GM23248 (cell line): ENCODE measurements at places on chromosomes 16 and 17. TPM values are rescaled to one million over a fixed set of nuclear protein-coding genes. Genes with fewer than 3 reads are reported as not detected.

DNA sequence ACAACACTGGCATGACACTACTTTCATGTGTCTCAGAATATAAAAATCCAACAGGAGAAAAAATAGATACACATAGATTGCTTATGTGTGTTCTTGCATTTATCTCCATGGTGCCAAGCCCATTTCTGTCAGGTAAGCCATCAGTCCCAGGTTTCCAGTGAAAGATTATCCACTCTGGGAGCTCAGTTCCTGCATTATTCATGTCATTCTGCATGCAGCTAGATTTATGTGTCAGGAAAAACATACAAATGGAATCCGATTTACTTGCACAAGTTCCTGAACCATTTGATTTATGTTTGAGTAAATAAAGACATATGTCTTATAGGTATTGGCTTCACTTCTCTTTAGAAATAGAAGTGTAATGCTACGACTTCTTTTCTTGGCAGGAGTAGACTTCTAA is 569.7 kb downstream of the KCNJ2 start:
- H3K27ac ChIP-seq, result no peak overlapping the region
- no peaks in the 10 kb centered on the region; the same call in 1 of the 2 replicates for H3K27me3 ChIP-seq
- H3K4me1 ChIP-seq, result no peaks in the 10 kb centered on the region
- H3K4me3 ChIP-seq, result no peak overlapping the region
- no peaks in the 10 kb centered on the region for H3K36me3 ChIP-seq
- DNase-seq, result no peak

DNA sequence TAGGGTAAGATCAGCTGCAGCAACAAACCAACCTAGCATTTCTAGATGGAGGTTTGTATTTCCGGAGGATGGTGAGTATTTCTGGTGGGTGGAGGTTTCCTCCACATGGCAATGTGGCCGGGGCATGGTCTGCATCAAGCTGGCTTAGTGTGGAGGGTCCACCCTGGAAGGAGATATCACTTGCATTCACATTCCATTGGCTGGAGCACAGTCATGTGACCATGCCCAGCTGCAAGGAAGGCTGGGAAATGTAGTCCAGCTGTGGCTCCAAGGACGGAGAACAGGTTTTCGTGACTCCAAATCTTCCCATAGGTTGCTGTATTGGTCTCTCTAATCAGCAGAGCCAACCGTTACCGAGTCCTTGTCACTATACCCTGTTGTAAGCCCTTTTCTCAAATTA is 68.7 kb downstream of the RAI1 start:
- H3K4me1 ChIP-seq, result peaks cover 23% of the 10 kb centered on the region
- no peak overlapping the region for H3K27ac ChIP-seq
- no peak overlapping the region for H3K4me3 ChIP-seq

DNA sequence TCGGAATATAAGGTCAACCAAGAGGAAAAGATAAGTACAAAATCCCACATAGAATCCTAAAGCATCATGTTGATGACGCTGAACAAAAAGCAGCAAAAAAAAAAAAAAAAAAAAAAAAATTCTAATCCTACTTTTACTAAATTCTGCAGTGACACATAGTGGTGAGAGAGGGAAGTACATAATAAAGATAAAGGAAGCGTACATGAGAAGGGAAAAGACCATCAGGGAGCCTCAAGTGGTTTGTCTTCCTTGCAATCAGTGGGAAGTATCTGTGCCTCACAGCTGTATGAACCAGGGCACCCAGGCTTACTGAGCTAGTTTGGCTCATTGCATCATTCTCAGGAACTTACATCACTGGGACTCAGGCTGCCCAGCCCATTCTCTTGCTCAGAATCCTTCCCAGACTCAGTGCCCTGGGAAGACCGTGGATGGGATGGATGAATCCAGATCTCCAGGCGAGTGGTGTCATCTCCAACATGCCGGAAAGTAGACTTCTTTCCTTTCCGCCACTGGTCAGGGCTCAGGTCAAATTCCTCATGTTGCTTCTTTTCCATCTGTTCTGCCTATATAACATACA is 21.2 kb downstream of the SMG6 start:
- H3K36me3 ChIP-seq, result peaks cover 52% of the 10 kb centered on the region
- peak; percentile 80 for DNase-seq
- H3K27me3 ChIP-seq, result no peaks in the 10 kb centered on the region
- H3K4me1 ChIP-seq, result peaks cover 3% of the 10 kb centered on the region; the same call in 1 of the 2 replicates
- H3K27ac ChIP-seq, result peak overlapping the region; percentile 65
- no peak overlapping the region for H3K4me3 ChIP-seq

GRCh38 chr17:37170881-37171425 is 204.8 kb upstream of the C17orf78 start:
- H3K4me3 ChIP-seq, result no peak overlapping the region
- no peaks in the 10 kb centered on the region for H3K36me3 ChIP-seq
- no peaks in the 10 kb centered on the region for H3K27me3 ChIP-seq
- no peak for DNase-seq
- H3K4me1 ChIP-seq, result no peaks in the 10 kb centered on the region

- peaks cover 10% of the 10 kb centered on the region for H3K27me3 ChIP-seq
- H3K4me1 ChIP-seq, result no peaks in the 10 kb centered on the region
- H3K27ac ChIP-seq, result no peak overlapping the region
Observed at GRCh38 chr17:8997994-8998628, 23.2 kb upstream of the NTN1 start.

DNA sequence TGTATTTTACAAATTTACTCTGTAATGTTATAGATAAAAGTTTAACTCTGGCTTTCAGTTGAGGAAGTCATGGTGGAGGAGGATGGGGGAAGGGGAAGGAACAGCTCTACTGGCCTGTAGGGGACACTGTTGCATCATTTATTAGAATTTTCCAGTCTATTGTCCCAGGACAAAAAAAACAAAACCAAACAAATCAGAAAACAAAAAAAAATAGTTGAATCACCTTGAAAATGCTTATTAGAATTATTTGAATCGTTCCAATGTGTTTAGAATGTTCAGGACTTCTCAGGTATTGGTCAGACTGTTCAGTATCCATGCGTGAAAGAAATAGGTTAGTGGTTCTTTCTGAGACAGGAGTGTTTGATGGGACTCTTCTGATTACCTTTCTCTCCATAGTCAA is 242.0 kb downstream of the FTO start:
- no peaks in the 10 kb centered on the region for H3K36me3 ChIP-seq
- H3K27me3 ChIP-seq, result no peaks in the 10 kb centered on the region
- H3K4me3 ChIP-seq, result no peak overlapping the region
- no peak overlapping the region for H3K27ac ChIP-seq
- DNase-seq, result peak; percentile 66

GRCh38 chr16:85090873-85091521 is 21.3 kb downstream of the CIBAR2 start:
- H3K4me1 ChIP-seq, result no peaks in the 10 kb centered on the region
- H3K4me3 ChIP-seq, result no peak overlapping the region
- peaks cover 3% of the 10 kb centered on the region for H3K27me3 ChIP-seq

- peaks cover 3% of the 10 kb centered on the region for H3K4me1 ChIP-seq
- no peak overlapping the region for H3K4me3 ChIP-seq
- H3K27me3 ChIP-seq, result 0 out of 2 replicates have a peak, but pooled peaks cover 9% of the 10 kb centered on the region
- DNase-seq, result no peak
- no peak overlapping the region for H3K27ac ChIP-seq
Observed at GRCh38 chr17:65181237-65182061, 44.3 kb downstream of the RGS9 start.

GRCh38 chr16:3084491-3084890 is 14.6 kb downstream of the ZSCAN10 start:
- H3K36me3 ChIP-seq, result no peaks in the 10 kb centered on the region
- H3K27me3 ChIP-seq, result peaks cover 3% of the 10 kb centered on the region
- no peak for DNase-seq
- H3K4me1 ChIP-seq, result no peaks in the 10 kb centered on the region
- no peak overlapping the region for H3K4me3 ChIP-seq
- no peak overlapping the region for H3K27ac ChIP-seq

GRCh38 chr16:85028685-85029407 is 1.3 kb downstream of the KIAA0513 start:
- H3K4me3 ChIP-seq, result peak overlapping the region; percentile 87
- DNase-seq, result peak; percentile 90
- H3K27ac ChIP-seq, result peak overlapping the region; percentile 85
- H3K36me3 ChIP-seq, result no peaks in the 10 kb centered on the region
- H3K27me3 ChIP-seq, result no peaks in the 10 kb centered on the region

DNA sequence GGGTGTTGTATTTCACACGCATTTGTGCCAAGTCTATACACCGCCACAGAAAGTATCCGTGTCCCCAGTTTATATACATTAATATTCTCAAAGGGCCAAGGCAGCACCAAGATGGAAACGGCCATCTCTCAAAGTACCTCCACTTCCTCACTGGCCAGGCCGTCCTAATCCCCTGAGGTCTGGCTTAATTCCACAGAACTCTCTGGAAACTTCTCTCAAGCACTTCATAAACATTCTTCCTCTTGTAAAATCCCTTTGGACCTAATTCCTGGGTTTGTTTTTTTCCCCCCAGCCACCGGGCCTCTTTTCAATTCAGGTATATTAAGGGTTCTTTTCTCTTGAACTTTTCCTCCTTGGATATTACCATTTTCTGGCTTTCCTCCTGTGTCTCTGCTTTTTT is 5.1 kb upstream of the ERN1 start:
- peaks cover 6% of the 10 kb centered on the region; the same call in 1 of the 2 replicates for H3K4me1 ChIP-seq
- no peaks in the 10 kb centered on the region for H3K27me3 ChIP-seq
- DNase-seq, result no peak
- no peaks in the 10 kb centered on the region for H3K36me3 ChIP-seq

- no peak overlapping the region for H3K27ac ChIP-seq
- no peaks in the 10 kb centered on the region for H3K27me3 ChIP-seq
- no peaks in the 10 kb centered on the region for H3K36me3 ChIP-seq
- no peaks in the 10 kb centered on the region for H3K4me1 ChIP-seq
- no peak for DNase-seq
- no peak overlapping the region for H3K4me3 ChIP-seq
Observed at GRCh38 chr16:28592511-28592910, 4.3 kb downstream of the SULT1A2 start.

DNA sequence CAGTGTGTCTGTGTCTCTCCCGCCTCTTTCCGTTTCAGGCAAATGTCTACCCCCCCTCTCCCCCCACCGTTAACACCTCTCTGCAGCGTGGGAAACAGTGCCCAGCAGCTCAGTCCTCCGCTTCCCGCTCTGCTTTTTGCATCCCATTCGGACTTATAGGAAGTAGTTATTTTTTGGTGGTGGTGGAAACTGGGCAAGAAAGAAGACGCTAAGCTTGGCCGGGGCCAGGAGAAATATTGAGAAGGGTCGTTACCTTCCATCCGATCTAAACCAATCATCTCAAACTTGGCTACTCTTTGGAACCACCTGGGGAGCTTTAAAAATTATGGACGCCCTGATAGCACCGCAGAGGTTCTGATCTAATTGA is 499 bp upstream of the HLF start:
- no peaks in the 10 kb centered on the region for H3K36me3 ChIP-seq
- H3K27me3 ChIP-seq, result peaks cover 58% of the 10 kb centered on the region
- no peaks in the 10 kb centered on the region for H3K4me1 ChIP-seq
- H3K4me3 ChIP-seq, result peak overlapping the region; percentile 61
- no peak overlapping the region for H3K27ac ChIP-seq
- no peak for DNase-seq

DNA sequence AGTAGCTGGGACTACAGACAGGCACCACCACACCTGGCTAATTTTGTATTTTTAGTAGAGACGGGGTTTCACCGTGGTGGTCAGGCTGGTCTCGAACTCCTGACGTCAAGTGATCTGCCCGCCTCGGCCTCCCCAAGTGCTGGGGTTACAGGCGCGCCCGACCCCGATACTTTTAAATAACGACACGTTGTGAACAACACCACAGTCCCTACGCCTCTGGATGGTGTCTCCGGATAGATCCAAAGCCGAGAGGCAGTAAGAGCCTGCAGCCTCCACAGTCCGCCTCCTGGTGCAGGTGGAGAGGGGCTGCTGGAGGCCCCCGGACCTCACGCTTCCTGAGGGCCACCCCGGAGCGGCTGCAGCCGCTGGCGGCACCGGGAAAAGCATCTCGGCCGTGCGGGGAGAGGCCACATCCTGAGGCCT is 741 bp upstream of the TLCD3A start:
- peak overlapping the region; percentile 40 for H3K27ac ChIP-seq
- H3K36me3 ChIP-seq, result peaks cover 13% of the 10 kb centered on the region
- peak overlapping the region; percentile 86 for H3K4me3 ChIP-seq
- DNase-seq, result no peak

DNA sequence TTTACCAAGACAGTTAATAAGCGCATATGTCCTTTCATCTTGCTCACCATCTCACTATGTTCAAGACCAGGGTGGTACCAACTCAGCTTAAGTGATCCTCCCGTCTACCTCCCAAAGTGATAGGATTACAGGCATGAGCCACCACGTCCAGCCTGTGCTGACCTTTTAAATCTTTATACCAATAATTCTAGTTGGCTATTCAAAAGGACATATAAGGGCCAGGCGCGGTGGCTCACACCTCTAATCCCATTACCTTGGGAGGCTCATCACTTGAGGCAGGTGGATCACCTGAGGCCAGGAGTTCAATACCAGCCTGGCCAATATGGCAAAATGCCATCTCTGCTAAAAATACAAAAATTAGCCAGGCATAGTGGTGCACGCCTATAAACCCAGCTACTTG is 2.4 kb downstream of the CEP95 start:
- no peaks in the 10 kb centered on the region for H3K27me3 ChIP-seq
- H3K4me1 ChIP-seq, result peaks cover 4% of the 10 kb centered on the region; the same call in 1 of the 2 replicates
- peaks cover 37% of the 10 kb centered on the region for H3K36me3 ChIP-seq
- DNase-seq, result no peak

Gene RASD1
- 1.2 and 1.5 TPM in 2 replicates for polyA plus RNA-seq

Gene CCL8
- polyA plus RNA-seq, result not detected in 2 replicates

Gene C16orf95
- polyA plus RNA-seq, result 6.3 and 9.2 TPM in 2 replicates

Gene CCL16
- not detected in 2 replicates for polyA plus RNA-seq
